Heart left ventricle (tissue), 16 donors: ENCODE measurements at places on chromosomes 3 and 15. TPM values are rescaled to one million over a fixed set of nuclear protein-coding genes. Genes with fewer than 3 reads are reported as not detected.

The HTR3C gene
- total RNA-seq, result not detected

The CX3CR1 gene
- 0.21 TPM for total RNA-seq

The EAF2 gene
- total RNA-seq, result 4.2 TPM

The ARPIN gene
- 11.6 TPM for total RNA-seq

The IL17RB gene
- total RNA-seq, result 1.3 TPM
